ENCODE measurements at places on chromosomes 5 and 9.
A peak's percentile ranks its signal among the peaks of the same experiment; 100 is the strongest.

DNA sequence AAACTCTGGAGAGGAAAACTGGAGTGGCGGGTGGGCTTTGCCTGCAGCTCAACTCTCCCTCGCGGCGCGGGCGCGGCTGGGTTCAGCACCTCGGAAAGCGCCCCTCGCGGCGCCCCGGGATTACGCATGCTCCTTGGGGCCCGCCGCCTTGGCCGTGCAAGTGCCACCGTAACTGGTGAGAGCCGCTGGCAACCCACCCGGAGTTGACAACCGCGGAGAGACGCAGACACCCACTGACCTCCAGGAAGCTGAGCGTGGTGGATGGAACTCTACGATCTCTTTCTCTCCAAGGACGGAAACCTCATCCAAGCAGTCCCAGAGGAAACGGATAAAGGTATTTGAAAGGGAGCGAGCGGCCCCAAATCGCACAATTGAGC is 194 bp upstream of the RXFP3 start:
- no peak for DNase-seq

DNA sequence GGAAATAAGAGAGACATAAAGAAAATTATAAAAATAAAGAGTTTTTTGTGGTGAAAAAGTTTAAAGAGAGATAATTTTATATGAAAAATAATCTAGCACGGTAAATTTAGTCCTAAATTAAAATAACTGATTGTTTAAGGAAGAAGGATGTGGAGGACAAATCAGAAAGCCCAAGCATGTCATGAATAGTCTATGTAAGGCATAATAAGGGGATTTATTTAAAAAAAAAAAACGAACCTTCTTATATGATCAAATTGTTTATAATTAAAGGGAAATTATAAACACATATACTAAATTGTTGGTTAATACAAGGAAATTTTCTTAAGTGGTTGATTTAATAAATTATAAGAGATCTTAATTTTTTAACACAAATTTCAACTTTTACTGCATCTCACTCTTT is 551.8 kb upstream of the TYRP1 start:
- DNase-seq, result no peak

DNA sequence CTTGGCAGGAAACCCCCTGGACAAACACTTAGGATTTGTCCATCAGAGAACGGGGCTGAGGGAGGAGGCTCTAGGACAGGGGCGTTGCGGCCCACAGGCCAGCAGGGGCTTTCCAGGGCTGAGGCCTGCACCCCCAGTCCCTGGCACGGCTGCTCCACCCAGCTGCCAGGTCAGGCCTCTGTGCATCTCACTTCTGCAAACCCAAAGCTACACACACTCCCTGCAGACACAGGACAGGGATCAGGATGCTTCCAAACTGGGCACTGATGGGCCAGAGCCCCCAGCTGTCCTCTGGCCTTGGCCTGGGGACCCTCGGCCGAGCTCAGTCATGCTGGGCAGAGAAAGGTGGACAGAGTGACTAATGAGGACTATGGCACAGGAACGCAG is 106.2 kb upstream of the SARDH start:
- no peak for DNase-seq

GRCh38 chr5:91378752-91379211 is 4.3 kb downstream of the ARRDC3 start:
- DNase-seq, result no peak

GRCh38 chr5:28855626-28856025 is 1817.2 kb upstream of the CDH9 start:
- DNase-seq, result no peak

DNA sequence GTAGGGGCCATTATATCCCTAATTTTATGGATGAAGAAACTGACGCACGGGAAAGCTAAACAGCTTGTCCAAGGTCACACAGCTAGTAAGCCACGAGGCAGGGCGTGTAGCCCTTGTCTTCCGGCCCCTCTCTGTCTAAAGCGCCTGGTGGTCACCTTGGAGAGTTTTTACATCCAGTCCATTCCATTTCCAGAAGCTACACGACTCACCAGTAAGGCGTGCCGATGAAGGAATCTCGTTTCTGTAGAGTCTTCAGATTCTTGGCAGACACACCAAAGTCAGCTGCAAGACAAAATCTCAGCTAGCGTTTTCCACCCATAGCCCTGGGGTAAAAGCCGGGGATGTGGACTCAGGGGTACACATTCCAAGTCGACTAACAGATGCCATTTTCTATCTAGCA is 80.5 kb downstream of the STK10 start:
- no peak for DNase-seq

GRCh38 chr5:129766798-129767197 is 18.9 kb downstream of the MINAR2 start:
- no peak for DNase-seq

GRCh38 chr9:21994556-21995005 is at the start of gene CDKN2B-AS1:
Gene CDKN2B-AS1, plus strand, starts transcription at chr9:21994791.
- peak; percentile 76 for DNase-seq

DNA sequence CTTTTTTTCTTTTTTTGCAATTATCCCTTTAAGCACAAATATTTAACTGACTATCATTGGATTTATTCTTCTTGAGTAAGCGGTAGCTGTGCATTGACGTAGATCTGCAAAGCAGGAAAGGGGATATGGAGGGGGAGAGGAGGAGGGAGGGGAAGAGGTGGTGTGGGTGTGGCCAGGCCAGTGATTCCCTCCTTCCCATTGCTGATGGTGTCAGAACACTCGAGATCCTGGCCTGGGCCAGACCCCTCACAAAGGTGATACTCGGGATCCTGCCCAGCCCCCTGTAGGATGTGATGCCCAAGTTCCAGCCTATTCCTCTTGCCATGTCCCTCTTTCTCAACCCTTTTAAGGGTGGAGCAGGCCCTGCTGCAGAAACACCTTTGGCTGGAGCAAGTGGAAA is 9.9 kb downstream of the SLC36A3 start:
- no peak for DNase-seq

DNA sequence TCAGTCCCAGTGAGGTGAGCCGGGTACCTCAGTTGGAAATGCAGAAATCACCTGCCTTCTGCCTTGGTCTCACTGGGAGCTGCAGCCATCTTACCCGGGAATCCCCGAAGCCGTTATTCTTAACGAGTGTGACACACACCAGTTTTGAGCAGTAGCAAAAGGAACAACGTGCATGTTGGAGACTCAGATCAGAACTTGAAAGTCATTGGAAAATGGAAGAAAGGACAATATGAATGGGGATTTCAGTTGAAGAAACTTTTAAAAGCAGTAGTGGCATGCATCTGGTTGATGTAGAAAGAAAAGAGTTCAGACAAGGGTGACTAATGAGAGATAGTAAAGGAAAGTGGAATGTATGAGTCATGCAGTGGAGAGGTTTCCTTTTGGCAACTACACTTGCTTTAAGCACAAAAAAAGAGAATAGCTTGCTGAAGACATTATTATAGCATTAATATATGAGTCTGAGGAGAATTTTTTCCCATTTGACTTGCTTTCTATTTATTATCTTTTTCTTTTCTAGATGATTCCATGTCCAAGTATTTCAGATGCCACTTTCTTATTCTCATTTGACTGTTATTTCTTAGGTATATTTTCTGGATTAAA is 44.4 kb upstream of the ANKDD1B start:
- DNase-seq, result peak; percentile 77

DNA sequence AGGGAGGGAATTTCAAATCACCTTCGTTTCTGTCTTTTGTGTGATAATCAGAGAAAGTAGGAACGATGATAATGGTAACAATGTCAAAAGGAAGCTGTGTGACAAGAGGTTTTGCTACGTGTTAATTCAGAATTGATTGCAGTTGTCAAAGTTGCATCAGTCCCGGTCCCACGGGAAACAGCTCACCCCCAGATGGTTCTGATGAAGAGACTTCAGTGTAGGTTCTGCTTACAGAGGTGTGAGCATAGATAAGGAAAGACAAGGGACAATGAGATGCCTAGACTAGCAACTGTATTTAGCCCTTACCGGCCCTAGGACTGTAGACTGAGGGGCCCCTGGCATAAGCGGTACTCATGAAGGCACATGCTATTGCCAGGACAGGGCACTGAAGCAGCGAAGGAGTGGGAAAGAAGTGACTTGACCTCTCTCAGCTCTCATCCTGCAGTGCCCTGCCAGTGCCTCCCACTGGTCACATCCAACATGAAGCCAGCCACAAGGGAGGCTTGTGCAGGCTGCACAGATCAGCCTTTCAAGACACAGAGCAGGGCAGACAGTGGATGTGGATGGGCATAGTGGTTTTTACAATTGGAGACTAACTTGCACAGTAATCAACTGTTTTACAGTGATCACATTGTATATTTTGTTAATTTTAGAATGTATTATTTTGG is 21.1 kb downstream of the PDE8B start:
- peak; percentile 75 for DNase-seq

GRCh38 chr9:108869092-108869725 is 7.1 kb downstream of the ACTL7A start:
- no peak for DNase-seq

GRCh38 chr5:133353741-133354140 is 258.6 kb downstream of the FSTL4 start:
- DNase-seq, result no peak

All from AML-193 (cell line).